ENCODE measurements at places on chromosomes 6 and 20.

GRCh38 chr6:148648754-148649453 lies 97.9 kb upstream of the UST start:
- no peak for DNase-seq

- no peak for DNase-seq
These were observed 103.3 kb downstream of the ANKS1A start for GRCh38 chr6:34992376-34992775.

- no peak for DNase-seq
These were observed 86.3 kb downstream of the SOD2 start for GRCh38 chr6:159606786-159607185.

GRCh38 chr20:25247000-25247517 lies 826 bp upstream of the PYGB start:
- peak; percentile 70 for DNase-seq

DNA sequence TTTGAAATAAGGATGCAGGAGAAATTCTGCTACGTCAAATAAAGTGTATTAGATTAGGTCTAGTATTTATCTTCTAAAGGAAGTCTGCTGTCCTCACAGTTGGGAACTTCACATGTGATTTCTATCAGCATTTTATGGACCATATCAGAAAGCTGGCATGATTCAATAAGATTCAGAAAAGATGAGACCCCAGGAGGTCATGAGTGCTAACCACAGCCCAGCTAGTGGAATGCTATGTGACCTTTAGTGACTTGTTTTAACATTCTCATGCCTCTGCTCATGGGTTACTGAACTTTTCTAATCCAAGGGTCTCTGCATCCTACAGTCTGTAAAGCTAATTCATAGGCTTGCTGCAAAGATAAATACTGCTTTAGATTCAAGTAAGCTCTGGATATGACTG lies 150.1 kb downstream of the GMPR start:
- DNase-seq, result no peak

DNA sequence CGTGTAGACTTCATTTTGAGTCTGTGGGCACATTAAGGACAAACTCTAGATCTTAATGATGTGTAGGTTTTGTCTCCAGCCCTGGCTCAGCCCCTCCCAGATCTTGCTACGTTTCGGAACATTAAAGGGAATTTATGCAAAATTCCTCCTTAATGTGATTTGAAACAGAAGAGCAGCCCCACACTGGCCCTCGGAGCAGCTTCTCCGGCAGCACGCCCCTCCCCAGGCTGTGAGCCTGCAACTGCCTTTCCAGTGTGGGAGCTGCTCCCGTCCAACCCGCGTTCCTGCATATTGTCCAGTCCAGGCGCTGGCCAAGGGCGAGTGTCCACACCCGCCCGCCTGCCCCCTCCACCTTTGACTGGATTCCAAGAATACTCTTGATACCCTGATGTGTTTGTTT lies 257.2 kb downstream of the TAF4 start:
- no peak for DNase-seq

GRCh38 chr20:50146732-50147662 lies 6.5 kb downstream of the PEDS1 start:
- peak; percentile 96 for DNase-seq

- no peak for DNase-seq
These were observed 380.1 kb upstream of the SOX4 start for GRCh38 chr6:21213492-21213891.

GRCh38 chr20:39310363-39310995 lies 348.3 kb downstream of the DHX35 start:
- no peak for DNase-seq

DNA sequence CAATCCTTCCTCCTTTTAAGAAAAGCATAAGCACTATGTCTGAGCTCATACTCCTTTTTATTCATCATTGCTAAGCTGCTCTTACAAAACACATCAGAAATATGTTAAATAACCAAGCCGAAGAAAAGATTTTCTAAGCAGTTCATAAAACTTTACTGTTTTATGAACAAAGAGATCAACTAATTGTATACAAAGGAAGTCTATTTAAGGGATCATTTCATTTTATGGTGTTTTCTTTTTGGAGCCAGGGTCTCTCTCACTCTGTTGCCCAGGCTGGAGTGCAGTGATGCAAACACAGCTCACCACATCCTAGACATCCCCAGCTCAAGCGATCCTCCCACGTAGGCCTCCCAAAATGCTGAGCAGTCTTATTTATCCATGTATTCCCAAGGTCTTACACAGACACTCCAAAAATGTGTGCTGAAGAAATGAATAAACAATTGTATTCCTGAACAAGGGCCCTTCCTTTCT lies 9.3 kb downstream of the NUDT3 start:
- DNase-seq, result peak; percentile 47

DNA sequence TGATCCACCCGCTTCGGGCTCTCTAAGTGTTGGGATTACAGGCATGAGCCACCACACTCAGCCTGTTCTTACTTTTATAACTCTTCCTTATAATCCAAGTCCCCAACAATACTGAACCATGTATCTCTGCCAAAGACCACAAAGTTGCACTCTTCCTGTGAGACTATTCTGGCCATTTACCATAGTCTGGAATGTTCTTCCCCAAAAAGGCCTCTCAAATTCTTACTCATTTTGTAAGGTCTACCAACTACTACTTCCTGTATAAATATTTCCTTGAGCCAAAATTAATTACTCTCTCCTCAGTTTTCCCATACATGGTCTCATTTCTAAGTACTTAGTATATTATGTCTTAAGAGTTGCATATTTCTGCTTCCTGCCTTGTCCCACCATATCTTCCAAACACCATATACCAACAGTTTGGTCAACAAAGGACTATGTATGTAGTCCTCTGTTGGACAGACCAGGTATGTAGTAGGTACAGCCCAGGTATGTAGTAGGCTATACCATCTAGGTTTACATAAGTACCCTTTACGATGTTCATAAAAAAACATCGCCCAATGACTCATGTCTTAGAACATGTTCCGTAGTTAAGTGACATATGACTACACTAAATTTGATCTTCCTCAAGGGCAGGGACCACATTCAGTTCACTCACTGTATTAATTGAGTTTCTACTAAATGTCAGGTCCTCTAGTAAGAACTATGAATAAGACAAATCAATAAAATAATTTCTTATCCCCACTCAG lies 22.0 kb downstream of the RANBP9 start:
- DNase-seq, result peak; percentile 32

DNA sequence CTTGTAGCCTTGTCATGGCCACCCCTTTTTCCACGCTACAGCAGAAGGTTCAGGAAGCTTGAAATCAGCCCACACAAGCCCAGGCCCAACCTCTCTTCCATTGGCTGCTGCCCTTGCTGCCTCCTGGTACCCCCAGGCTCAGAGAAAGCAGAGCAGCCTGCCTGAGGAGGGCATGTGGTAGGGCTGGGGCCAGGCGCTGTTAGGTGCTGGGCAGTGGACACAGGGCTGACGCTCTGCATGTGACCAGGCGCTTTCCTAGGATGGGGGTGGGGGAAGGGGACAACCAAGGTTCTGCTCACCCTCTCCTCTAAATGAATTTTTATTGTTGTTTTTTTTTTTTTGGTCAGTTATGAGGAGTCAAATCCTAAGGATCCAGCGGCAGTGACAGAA lies 36.3 kb upstream of the ID1 start:
- no peak for DNase-seq

DNA sequence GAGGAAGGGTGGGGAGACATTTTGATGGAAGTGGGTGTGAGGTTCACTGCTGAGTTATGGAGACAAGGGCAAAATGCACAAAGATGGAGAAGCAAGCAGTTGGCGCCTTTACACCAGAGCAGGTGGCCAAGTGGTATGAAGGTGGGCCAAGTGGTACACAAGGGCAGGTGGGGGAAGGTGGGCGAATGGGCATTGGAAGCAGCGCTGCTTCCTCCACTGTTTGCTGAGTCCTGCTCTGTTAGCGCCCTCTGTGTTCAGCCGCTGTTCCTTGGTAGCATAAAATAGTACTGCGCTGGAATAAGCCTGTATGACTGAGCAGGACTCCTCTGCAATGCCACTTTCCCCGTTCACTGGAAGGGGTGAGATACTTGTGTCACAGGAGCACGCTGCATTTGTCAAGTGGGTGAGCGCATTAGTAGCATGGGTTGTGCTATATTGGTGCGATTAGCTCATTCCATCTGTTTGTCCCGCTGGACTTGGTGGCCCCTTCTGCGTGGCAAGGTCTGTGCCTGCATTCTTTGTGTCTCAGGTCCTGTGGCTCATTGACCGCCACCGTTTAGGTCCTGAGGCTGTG lies 116.4 kb downstream of the TOX2 start:
- DNase-seq, result no peak

- no peak for DNase-seq
These were observed 23.9 kb downstream of the PPP1R16B start for GRCh38 chr20:38829296-38829875.

GRCh38 chr6:117229870-117230269 lies 35.5 kb upstream of the VGLL2 start:
- DNase-seq, result no peak

GRCh38 chr20:25470045-25470444 lies 62.6 kb downstream of the GINS1 start:
- peak; percentile 39 for DNase-seq

Measured in suppressor macrophage treated with lipopolysaccharide for 1 hour (primary cell).